Activated CD4-positive, alpha-beta T cell treated with anti-CD3 and anti-CD28 coated beads, Interleukin-2, amount 50 U/mL, for 24 hours (primary cell): ENCODE measurements at places on chromosomes 2 and 18.

DNA sequence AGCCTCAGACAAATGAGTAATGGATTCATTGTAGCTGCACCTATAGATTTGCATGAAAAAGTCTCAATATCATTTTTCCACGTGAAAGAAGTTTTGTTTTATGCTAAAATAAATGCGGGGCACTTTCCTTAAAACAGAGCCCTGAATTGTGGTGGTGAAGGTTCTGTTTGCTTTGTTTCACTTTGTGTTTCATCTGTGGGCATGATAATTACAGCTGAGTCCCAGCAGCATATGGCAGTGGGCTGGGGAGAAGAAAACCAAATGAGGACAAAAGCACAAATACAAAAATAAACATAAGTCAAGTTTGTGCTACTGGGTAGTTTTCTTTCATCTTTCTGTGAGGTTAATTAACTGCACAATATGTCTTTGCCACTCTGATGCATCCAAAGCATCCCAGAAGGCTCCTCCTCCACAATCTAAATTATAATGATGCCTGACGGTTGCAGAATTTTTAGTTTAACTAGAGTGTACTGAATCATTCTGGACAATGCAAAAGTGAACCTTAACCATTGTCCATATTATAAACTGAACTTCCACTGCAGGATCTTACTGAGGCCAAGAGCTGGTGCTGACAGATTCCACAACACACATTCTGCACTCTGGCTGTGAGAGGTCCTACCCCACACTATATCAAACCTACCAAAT, 97.6 kb downstream of the DSC3 start:
- no peak for DNase-seq

- DNase-seq: no peak
Measured at GRCh38 chr2:119283873-119284331, 60.3 kb downstream of the STEAP3 start.

GRCh38 chr2:60719331-60719730, 36.7 kb upstream of the PAPOLG start:
- DNase-seq: no peak

- DNase-seq: no peak
Measured at GRCh38 chr18:23967321-23968089, 47.0 kb upstream of the TTC39C start.

DNA sequence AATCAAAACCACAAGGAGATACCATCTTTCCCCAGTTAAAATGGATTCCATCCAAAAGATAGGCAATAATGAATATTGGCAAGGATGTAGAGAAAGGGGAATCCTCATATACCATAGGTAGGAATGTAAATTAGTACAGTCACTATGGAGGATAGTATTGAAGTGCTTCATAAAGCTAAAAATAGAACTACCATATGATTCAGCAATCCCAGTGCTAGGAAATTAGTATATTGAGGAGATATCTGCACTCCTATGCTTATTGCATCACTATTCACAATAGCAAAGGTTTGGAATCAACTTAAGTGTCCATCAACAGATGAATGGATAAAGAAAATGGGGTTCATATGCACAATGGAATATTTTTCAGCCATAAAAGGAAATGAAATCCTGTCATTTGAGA, 251.2 kb downstream of the ZNF804A start:
- no peak for DNase-seq

DNA sequence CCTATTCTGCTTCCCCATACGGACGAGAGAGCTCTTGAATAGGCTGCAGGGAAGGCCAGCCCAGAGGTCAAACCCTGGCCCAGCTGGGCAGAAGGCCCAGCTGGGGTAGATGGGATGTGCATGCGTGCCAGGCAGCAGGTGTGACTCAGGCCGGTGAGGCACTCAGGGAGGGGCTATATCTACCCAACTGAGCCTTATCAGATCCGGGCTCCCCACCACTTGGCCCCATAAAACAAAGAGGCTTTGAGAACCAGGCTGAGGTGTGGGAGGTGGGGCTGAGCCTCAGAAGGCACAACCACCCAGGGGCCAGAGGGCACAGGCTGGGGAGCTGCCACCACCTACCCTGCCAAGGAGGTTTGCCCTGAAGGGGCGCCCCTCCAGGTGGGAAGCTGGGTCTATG, 8.0 kb upstream of the CFAP65 start:
- DNase-seq: no peak

- no peak for DNase-seq
Measured at GRCh38 chr2:207984765-207985480, 40.4 kb downstream of the PLEKHM3 start.

DNA sequence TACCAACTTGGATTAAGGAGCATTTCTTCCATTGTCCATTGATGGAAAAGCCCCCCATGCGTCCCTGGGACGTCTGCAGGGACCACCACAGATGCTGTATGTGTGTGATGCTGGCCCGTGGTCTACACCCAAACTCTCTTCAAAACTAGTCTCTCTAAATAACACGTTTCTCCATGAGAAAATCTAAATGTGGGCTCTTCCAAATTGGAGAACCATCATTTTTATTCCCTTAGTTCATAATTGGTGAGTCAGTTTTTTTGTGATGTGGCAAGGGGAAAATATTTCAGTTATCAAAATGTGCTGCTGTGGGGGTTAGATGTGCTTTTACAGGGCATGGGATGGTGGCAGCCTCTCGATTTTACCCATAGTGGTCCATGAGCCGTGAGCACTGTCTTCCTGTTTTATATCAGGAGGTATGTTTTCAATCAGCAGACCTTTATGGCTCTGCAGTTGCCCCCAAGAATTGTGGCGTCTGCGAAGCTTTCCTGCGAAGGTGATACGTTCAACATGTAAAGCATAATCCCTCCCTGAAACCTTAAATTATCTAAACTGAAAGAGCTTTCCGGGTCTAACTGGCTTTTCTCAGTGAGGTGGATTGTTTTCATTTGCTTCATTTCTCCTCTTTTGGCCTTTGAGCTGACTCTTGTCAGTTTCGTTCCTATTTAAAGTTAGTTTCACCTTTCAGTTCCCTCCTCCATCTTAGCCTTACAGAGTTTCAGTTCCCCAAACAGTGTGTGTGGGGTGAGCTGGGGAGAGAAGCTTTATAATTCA, 78.4 kb downstream of the SETBP1 start:
- DNase-seq: no peak

DNA sequence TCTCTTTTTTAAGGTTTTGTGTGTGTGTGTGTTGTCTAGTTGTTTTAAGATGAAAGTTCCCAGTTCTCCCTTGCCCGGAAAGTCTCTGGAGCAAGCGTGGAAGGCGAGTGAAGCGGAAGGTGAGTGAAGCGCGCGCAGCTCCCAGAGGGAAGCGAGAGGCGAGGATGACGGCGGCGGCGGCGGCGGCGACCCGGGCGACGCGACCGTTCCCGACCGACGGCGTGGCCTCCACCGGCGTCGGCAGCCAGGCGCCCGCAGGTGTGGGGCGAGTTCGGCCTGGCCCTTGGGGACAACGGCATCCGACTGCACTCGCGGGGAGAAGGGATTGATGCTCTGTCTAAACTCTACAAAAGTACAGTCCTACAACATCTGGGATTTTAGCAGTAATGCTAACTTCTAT, 321.9 kb downstream of the CELF4 start:
- no peak for DNase-seq

GRCh38 chr2:238100821-238101771, 956 bp downstream of the ESPNL start:
- no peak for DNase-seq

DNA sequence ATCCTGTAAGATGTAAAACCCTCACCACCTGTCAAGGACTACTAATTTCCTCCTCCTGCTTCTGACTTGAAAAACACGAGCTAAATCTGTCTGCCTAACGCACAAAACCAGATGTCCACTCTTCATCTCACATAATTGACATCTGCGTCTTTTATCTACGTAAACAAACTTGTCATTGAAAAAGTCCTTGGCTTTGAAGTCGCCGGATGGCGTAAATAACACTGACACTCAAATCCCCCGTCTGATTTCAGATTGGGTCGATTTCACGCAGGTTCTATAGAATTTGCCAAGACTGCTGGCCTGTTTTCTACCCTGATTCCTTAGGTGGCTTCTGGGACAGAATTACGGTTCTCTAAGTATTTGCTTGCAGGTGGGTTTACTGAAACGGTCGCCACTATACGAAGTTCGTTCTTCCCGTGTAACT, 539 bp upstream of the MOB4 start:
- no peak for DNase-seq

DNA sequence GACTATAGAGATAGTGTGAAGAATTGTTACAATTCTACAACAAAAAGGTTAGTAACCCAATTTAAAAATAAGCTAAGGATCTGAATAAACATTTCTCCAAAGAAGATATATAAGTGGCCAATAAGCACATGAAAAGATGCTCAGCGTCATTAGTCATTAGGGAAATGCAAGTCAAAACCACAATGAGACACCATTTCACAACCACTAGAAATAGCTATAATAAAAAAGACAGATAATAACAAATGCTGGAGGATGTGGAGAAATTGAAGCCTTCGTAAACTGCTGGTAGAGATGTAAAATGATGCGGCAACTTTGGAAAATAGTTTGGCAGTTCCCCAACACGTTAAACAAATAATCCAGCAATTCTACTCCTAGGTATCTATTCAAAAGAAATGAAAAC, 366.5 kb upstream of the POU3F3 start:
- no peak for DNase-seq

DNA sequence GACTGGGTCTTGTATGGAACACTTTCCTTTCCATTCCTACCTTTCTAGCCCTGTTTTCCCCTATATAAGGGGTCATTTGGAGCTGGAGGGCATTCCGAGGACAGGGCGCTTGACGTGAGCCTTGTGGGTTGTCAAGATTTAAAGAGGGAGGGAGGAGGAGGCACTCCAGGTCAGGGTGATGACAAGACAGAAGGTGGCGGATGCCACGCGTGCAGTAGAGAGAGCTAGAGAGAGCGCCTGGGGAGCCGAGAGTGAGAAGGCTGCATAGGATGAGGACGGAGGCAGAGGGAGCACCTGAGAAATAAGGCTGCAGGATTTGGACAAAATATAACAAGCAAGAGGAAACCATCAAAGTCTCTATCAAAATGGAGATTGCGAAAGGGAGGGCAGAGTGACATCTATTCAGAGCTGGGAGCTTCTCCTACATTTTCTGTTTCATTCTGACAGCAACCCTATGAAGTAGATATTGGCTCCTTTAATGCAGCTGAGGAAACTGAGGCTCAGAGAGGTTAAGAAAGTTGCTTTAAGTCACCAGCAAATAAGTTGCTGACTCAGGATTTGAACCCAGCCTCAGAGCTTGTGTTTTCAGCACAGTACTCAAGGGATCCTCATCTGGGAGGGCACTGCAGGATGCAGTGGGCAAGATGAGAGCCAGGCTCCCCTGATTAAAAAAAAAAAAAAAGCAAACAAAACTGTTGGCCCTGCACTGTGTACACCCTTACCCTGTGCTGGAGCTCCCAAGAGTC, 124.2 kb downstream of the MRO start:
- no peak for DNase-seq

GRCh38 chr18:10850840-10851239, 298.5 kb downstream of the PIEZO2 start:
- no peak for DNase-seq

DNA sequence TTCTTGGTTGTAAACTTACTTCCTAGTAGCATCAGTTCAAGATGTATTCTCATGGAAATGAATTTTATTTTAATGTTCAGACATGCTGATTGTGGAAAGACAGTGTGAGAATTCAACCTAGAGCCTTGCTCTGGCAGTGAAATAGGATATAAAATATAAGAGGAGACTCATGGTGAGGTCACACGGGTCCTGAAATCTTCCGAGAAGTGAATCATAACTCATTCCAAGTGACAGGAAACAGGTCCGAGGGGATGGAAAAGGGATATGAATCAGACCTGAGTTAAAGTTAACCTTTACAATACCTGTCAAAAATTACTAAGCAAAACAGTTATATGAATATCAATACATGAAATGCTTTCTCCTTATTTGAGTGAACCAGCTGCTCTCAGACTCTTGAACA, 185.2 kb upstream of the LRRTM1 start:
- DNase-seq: no peak

- DNase-seq: no peak
Measured at GRCh38 chr18:48875314-48875941, 75.3 kb downstream of the SMAD7 start.

DNA sequence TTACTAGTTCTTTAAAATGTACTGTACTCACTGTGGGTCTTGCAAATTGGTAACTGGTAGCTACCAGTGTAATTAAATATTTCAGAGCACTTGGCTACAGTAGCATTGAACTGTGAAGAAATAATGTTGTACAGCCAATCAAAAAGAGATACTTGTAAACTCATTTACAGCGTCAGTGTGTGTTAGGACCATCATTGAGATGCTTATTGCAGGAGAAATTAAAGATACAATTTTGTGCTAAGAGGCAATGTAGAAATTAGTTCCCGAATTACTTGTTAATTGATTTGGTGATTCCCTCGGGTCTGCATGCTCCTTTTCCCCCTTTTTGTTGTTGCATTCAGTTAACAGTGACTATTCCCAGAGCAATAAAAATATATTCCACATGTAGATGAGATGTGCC, 330.5 kb downstream of the AGAP1 start:
- DNase-seq: no peak

GRCh38 chr2:97751752-97752151, 38.4 kb downstream of the ZAP70 start:
- no peak for DNase-seq

- DNase-seq: no peak
Measured at GRCh38 chr2:72378753-72379348, 231.2 kb upstream of the CYP26B1 start.

GRCh38 chr18:79516441-79516931, 120.8 kb downstream of the NFATC1 start:
- DNase-seq: no peak

- DNase-seq: no peak
Measured at GRCh38 chr2:48356701-48357325, 173.1 kb upstream of the STON1 start.

GRCh38 chr2:70043252-70043875, 43.9 kb upstream of the PCBP1 start:
- DNase-seq: no peak

- DNase-seq: no peak
Measured at GRCh38 chr2:158214431-158214830, 112.8 kb downstream of the UPP2 start.

DNA sequence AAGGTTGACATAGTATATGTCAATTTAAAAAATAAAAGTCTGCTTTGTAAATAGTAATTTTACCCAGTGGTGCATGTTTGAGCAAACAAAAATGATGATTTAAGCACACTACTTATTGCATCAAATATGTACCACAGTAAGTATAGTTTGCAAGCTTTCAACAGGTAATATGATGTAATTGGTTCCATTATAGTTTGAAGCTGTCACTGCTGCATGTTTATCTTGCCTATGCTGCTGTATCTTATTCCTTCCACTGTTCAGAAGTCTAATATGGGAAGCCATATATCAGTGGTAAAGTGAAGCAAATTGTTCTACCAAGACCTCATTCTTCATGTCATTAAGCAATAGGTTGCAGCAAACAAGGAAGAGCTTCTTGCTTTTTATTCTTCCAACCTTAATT, 78.6 kb upstream of the CSRNP3 start:
- DNase-seq: no peak

- no peak for DNase-seq
Measured at GRCh38 chr2:235749121-235749770, 255.4 kb downstream of the AGAP1 start.

DNA sequence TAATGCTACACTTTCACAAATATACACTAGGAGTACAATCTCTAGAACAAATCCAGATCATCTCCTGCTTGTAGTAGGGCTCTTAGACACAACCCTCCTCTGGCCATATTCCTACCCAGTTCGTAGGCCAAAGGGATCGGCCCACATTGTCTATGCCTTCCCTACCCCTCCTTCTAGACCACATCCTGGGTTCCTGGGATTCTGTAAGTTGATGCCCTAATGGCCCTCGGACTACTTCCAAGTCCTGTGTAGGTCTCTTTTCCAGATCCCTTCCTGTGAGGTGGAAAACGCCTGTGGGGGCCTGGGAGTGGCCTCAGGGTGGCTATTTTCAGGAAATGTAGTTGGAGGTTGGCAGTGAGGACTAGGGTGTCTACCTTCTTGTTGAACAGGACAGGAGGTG, 289.7 kb downstream of the ZNF385B start:
- DNase-seq: no peak
